ENCODE measurements at places on chromosomes 11 and 22.
A peak's percentile ranks its signal among the peaks of the same experiment; 100 is the strongest.

DNA sequence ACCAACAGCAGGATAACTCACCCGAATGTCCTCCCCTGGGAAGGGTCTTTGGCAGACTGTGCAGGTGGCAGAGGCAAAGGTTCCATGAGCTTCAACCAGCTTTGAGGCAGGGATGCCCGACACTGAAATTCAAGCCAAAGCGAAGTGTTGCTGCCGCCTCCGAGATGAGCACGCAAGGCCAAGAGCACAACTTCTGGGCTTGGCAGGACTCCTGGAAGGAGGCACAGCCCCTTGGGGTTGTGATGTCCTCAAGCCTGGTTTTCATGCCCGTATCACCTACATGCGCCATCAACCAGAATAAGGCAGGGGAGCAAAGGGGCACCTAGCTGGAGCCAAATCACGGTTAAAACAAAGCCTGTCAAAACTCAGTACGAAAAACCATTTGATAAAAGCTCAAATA lies 5.7 kb downstream of the SIRT3 start:
- no peak for DNase-seq

- peak; percentile 53 for DNase-seq
These were observed at the start of gene EHBP1L1 for GRCh38 chr11:65575568-65576231. Gene EHBP1L1, plus strand, starts transcription at chr11:65576053. Its CDS starts 250 bp downstream, at chr11:65576303.

- no peak for DNase-seq
These were observed 42.5 kb upstream of the SLC5A12 start for GRCh38 chr11:26764315-26764714.

DNA sequence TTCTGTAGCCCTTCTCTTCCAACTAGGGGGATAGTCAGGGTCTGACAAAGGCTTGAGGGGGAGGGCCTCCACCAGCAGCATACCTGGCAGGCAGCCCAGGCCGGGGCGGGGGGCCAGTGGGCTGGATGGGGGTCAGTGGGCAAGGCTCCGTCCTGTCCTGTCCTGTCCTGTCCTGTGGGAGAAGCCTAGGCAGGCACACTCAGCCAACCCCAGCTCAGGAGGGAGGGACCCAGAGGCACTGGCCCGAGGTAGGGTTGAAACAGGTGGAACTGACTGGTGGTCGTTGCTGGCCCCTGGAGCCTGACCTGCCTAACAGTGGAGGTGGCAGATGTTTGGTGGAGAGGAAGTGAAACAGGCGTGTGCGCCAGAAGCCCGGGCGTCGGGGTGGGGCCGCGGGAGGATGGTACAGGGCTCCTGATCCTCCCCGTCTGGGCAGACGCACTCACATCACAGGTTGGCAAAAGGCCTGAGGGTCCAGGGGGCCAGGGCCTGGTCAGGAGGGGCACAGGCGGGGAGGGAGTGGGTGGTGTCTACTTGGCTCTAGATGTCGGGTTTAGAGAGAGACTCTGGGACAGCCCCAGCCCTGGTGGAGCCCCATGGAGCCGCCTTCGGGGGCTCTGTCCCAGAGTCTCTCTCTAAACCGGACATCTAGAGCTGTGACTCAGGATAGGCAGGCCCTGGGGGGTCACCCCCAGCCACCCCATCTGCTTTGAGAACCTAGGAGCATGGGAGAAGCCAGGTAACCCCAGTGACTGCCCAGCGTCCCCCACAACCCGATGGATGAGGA lies 32.5 kb upstream of the GRAMD4 start:
- no peak for DNase-seq

DNA sequence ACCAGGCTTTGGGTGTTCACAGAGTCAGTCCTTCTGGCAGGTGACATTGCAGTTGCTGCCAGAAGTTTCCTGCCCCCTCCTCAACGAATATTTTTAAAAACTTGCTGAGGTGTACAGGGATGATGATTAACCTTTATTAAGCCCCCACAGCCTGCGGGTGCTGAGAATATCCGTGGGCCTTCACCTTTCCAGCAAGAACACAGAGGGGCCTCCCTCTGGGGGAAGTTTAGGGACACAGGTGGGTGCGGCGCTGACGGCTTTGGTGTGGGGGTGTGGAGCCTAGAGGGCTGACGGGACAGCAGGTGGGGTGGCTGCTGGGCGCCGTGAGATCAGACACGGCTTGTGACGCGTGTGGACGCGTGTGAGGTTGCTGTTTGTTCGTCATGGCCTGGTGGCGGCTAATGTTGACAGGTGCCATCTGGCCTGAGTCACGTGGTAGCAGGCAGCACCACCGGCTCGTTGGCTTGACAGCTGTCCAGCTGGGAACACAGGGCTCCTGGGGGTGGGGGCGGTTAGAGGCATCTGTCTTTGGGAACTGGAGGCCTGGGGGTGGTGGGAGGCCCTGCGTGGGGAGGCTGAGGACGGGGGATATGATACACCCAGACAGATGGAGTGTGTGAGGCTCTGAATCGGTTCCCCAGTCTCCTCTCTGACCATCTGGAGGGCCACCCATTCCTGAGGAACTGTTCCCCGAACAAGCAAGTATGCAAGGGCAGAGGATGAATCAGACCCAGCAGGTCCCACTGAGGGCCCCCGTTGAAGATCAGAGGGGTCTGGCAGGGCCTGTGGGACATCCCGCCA lies 12.5 kb upstream of the LRRC10B start:
- DNase-seq = no peak

DNA sequence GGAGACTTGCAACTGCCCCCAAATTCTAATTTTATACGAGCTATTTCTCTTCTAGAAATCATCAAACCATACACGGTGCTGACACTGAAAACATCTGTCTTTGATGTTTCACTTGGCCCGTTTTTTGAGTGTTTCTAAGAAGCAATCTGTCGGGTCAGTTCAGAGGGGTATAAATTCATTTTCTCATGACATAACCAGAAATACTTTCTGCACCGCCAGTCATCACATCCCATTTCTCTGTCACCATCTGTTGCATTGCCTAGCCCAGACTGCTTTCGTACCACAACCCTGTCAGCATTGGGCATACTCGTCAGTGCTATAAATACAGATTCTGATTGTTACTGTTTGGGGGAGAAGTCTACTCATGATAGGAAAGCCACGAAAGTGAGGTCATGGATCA lies 63.1 kb upstream of the CCDC90B start:
- no peak for DNase-seq

- DNase-seq = peak; percentile 48
These were observed at the start of gene SH3BP1 for GRCh38 chr22:37639070-37639760. Gene SH3BP1, plus strand, starts transcription at chr22:37639669. Its CDS starts 119 bp downstream, at chr22:37639788.

DNA sequence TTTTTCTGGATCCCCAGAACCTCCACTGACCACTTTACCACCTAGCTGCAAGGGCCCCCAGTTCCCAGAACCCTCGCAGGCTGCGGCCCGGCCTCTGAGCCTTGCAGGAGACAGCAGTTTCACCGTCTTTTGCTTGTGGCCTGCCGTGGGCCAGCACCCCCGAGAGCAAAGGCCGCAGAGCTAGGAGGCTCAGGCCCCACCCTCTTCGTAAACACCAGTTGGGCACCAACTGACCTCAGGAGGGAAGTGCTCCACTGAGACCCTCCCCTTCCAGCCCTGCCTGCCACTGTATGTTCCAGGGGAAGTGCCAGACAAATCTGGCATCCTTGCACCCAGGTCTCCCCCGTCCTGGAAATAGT lies 23.4 kb upstream of the CREB3L1 start:
- DNase-seq = no peak

- DNase-seq = no peak
These were observed 10.9 kb downstream of the FADS3 start for GRCh38 chr11:61880454-61880853.

DNA sequence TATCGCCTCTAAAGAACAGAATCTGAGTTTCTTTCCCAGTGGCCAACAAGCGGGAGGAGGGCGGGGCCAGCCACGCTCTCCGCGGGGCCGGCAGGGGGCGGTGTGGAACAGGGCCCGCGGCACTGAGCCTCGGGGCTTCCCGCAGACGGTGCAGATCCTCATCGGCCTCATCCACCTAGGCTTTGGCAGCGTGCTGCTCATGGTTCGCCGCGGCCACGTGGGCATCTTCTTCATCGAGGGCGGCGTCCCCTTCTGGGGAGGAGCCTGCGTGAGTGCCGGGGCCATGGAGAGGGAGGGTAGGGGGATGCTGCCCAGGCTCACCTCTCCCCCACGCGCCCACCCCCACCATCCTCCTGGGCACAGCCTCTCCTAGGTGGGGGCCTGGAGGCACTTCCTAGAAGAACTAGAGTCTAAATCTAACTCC lies 10.7 kb downstream of the MS4A15 start:
- DNase-seq = peak; percentile 21
